Spinal cord (tissue), 10 donors: ENCODE measurements at places on chromosomes 13 and 19.

- no peak for DNase-seq
Observed at GRCh38 chr19:19452243-19453124, 47.0 kb downstream of the GATAD2A start.

GRCh38 chr13:44762911-44763310 lies 186.8 kb upstream of the TSC22D1 start:
- DNase-seq = no peak

DNA sequence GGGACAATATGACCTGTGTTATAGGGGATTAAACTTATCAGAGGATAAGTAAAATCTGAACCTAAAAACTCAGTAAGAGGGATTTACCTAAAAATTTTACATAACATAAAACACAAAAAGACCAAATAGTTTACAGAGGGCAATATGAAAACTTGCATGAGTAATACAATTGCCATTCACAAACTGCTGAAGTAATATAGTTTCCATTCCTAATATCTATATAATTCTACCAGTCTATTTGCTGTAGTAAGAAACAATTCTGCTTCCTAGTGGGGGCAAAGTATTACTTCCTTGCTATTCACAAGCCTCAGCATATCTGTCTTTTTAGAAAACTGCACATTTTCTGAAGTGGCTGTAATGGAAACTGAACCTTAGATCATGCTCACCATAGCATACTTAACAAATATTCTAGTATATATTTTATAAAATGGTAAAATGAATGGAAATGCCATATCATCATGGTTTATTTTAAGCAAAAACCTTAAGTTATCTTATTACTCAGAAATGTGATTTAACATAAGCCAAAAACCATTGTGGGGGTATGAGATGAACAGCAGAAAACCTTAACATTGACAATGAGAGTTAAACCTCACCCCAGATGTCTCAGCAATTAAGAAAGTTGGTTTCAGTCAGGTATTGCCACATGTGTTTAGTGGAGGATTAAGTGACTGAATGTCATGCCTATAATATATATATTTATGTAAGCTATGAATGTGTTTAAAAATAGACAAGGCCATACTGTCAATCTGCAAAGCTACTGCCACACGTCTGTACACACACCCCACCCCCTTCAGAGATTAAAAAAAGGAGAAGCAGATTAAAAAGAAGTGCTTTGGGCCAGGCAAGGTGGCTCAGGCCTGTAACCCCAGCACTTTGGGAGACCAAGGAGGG lies 136.8 kb downstream of the MIPEP start:
- DNase-seq = no peak

- DNase-seq = peak; percentile 61
Observed at GRCh38 chr19:42108527-42109389, 23.5 kb downstream of the POU2F2 start.

DNA sequence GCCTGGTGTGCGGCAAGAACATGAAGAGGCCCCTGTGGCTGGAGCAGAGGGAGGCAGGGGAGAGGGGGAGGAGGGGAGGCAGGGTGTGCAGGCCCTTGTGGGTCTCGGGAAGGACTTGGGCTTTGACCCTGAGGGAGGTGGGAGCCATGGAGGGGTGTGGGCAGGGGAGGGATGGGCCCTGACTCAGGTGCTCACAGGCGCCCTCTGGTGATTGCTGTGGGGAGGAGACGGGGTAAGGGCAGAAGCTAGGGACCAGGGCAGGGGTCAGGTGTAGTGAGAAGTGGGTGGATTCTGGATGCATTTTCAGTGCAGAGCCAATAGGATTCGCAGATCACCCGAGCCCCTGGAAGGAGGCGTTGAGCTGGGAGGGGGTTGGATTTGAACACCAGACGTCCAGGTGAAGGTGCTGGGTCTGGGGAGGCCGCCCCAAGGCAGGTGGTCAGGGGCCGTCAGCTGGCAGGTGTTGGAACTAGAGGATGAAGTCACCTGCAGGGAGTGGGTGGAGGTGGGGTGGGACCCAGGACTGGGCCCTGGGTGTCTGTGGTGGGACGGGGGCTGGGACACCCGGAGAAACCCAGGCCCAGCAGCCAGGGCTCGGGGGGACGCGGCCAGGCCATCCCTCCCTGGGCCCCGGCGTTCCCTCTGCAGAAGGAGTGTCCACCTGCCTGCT lies 185.4 kb downstream of the KDM4B start:
- no peak for DNase-seq

GRCh38 chr13:96011291-96011872 lies 41.8 kb downstream of the UGGT2 start:
- no peak for DNase-seq

DNA sequence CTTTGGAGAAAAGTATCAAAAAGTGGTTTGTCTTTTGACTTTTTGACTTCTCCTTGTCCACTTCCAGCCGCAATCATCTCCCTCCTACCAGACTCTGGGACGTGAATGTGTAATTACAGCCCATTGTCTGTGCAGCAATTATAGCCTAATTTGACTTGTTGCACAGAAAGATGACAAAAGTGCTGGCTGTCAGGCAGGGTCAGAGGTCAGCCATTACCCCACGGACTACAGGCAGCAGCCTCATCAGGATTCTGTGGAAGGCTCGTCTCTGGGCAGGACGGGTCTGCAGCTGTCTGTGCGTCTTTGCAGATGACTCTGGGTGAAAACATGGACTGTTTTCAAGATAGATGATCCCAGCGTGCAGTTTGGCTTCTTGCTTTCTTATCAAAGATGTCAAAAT lies 102.2 kb upstream of the EDNRB start:
- no peak for DNase-seq

- no peak for DNase-seq
Observed at GRCh38 chr13:110607675-110608224, 7.6 kb upstream of the NAXD start.

- no peak for DNase-seq
Observed at GRCh38 chr13:65926750-65927171, 1303.4 kb downstream of the PCDH9 start.

- DNase-seq = no peak
Observed at GRCh38 chr19:3555653-3556422, 1.5 kb downstream of the MFSD12 start.

DNA sequence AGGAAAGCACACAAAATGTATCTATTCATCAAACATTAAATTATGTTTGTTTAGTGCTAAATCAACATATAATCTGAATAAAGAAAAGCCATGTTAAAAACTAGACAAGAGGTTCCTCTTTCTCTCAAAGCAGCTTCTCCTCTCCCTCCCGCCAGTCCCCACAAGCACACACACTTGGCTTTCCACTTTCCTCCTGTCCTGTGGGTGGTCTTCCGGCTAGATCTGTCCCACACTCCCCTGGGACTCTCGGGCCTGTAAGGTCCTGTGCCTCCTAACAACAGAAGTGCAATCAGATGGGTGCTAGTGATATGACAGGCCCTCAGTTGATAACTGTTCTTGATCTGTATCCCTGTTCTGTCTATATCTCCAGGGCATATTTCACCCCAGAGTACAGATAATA lies 45.6 kb upstream of the RAP2A start:
- no peak for DNase-seq

DNA sequence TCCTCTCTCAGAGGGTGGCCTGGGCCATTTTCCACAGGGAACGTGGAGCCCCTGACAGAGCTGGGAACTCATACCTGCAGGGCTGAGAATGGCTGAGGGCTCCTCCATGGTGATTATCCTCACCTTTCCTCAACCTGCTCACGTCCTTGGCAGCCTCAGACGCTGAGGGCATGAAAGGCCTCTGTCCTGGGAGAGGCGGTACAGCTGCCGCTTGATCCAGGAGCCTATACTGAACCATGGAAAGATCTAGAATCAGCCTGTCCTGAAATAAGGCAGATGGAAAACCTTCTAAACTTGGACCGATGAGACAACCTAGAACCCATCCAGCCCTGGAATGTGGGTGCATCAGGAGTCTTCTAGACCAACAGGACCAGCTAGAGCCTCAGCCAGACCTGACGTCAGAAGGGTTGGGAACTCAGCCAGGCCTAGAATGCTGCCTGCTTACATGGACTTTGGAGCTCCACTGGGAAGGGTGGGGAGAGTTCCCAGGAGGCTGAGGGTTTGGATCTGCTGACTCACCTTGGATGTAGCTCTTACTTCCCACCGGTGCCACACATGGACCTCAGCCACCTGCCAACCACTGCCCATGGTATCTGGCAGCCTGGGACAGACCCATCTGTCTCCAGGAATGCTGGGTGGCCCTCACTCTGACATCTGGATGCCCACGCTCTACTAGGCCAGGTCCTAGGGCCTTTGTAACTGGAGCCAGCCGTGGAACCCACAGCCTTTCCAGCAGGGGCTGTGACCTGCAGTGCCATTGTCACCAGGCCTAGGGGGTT lies 7.5 kb downstream of the KCTD15 start:
- DNase-seq = no peak

- no peak for DNase-seq
Observed at GRCh38 chr19:16073988-16074387, 2.3 kb upstream of the TPM4 start.

- no peak for DNase-seq
Observed at GRCh38 chr13:110661256-110661655, 44.7 kb downstream of the CARS2 start.

DNA sequence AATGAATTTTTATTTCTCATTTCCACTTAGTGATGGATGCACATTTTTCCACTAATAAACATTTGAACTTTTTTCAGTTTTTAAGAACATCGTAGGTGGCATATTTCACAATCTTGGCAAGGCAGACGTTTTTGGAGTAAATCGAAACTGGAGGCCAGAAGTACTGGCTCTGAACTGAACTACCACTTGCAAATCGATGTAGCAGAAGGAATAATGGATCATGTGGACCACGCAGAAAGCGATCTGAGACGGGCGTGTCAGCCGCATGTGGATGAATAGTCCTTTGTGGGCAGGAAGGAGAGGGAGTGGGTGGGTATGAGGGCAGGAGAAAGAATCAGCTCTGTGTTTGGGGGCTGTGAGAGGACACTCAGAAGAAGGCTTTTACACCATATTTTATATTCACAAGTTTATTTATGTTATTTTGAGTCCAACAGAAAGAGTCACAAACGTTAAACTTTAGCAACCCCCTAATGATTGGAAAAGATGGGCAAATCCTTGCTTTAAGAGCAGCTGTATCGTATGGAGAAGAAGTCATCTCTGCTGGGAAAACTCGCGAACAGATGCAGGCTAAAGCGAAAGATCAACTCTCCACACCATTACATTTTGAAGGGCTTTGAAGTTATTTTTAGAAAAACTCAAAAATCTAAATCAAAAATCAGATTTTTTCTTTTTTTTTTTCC lies 90.5 kb downstream of the COL4A2 start:
- no peak for DNase-seq

GRCh38 chr19:19545707-19546106 lies 7.6 kb downstream of the CILP2 start:
- no peak for DNase-seq

- no peak for DNase-seq
Observed at GRCh38 chr13:109228211-109228610, 558.2 kb downstream of the IRS2 start.

- DNase-seq = no peak
Observed at GRCh38 chr13:46295491-46296114, 83.9 kb downstream of the LRRC63 start.

GRCh38 chr13:114100446-114101357 lies 31.7 kb downstream of the RASA3 start:
- no peak for DNase-seq

GRCh38 chr19:18469069-18469846 lies 31.3 kb upstream of the ISYNA1 start:
- no peak for DNase-seq

DNA sequence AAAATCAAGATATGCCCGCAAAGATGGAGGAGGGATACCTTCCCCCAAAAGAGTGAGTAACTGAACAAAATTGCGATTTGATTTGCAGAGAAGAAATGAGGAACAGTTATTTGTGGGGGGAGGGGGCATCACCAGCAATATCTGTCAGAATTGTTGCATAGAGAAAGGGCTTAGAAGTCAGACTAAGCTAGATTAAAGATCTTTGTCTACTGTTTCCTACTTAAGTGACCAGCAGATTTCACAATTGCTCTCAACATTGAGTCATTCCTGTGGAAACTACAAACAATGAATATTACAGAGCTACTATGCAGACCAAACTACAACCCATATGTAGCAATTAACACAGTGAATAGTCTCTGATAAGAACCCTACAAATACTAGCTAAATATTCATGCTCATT lies 27.4 kb downstream of the FPR3 start:
- DNase-seq = no peak

DNA sequence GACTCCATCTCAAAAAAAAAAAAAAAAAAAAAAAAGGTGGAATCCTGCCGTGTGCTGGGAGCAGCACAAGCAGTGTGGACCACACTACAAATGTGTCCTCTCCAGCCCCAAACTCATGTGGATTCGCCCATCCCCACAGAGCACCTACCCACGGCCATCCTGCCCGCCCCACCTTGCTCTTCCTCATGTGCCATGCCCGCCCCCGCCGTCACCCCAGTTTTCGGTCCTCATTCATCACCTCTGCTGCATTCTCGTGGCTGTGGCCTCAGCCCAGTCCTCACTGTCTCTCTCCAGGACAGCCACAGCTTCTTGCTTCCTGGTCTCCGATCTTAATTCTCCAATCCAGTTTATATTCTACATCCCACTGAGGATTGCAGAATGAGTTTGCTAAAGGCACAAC lies 80.0 kb upstream of the TM9SF2 start:
- no peak for DNase-seq

- peak; percentile 18 for DNase-seq
Observed at GRCh38 chr13:87131611-87132010, 539.6 kb upstream of the SLITRK5 start.

- DNase-seq = peak; percentile 93
Observed at GRCh38 chr19:38263689-38264485, 486 bp upstream of the SPINT2 start.

- no peak for DNase-seq
Observed at GRCh38 chr19:5206751-5207075, 133.9 kb downstream of the PTPRS start.

DNA sequence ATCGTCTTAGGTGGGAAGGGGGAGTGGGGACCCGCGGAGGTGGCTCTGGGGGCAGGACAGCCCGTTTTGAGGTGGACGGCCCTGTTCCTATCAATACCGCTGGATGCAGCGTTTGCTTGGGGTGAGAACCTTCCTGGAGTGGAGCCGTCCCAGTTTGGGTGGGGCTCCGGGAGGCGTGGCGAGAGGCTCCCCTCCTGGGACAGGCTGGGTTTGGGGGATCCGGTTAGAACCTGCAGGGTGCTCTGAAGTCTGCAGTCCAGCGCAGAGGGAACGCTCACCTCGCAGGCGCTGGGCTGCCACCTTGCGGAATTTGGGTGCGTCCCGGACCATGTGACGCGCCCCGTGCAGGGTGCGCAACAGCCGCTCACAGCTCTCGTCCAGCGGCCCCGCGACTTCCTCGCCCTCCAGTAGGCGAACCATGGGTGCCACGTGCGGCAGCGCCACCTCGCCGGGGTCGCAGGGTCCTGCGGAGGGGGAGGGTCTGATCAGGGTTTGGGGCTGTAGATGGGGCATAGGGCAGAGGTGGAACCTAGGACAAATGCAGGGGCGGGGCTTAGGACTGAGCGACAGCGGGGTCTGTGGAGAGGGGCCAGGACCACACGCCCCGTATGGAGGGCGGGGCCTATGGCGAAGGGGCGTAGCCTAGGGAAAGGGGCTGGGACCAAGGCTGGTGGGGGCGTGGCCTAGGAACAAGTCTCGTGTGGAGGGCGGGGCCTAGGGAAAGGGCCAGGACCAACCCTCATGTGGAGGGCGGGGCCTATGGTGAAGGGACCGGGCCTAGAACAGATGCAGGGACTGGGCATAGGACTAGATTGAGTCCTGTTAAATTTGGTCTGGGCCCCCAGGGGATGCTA lies 13.8 kb downstream of the SH2D3A start:
- DNase-seq = peak; percentile 50
